ENCODE measurements at places on chromosomes 16 and 17.

DNA sequence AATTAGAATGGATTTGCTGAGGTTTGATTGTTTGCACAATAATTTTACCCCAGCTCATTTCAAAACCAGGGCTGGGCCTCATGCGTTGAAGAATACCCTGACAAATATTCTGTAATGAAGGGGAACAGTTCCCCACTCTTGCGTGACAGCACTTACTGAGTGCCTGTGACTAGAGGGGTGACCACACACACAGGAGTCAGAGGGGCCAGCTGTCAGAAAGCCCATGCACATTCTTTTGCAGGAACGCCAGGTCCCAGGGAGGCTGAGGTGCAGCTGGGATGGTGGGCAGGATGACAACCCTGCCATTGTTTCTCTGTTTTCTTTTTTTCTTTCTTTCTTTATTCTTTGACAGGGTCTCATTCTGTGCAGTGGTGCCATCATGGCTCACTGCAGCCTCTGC is 44.6 kb downstream of the SMPD3 start:
- no peak for DNase-seq

DNA sequence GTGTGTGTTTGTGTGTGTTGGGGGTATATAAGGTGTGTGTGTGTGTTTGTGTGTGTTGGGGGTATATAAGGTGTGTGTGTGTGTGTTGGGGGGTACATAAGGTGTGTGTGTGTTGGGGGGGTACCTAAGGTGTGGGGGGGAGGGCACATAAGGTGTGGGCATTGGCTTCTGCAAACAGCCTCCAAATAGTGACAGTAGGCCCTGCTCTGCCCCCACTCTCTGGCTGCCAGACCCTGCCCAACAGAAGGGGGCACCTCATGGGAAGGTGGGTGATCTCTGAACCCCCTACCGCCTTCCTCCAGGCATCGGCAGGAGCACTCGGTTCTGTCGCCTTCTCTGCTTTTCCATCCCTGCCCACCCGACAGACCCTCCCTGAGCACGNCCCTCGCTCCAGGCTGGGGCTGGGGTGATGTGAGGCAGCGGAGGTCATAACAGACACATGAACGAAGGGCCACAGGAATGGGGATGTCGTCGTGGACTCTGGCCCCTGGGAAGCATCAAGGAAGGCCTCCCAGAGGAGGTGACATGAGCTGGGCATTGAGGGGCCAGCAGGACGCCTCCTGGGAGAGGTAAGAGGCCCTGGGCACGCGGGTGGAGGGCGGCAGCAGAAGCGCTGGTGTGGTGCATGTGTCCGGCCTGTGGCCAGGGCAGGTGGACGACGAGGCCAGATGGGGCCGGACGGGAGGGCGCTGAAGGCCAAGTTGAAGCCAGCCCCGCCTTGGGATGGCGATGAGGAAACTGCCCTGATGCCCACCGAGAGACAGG is 136.6 kb upstream of the RPH3AL start:
- peak; percentile 30 for DNase-seq

DNA sequence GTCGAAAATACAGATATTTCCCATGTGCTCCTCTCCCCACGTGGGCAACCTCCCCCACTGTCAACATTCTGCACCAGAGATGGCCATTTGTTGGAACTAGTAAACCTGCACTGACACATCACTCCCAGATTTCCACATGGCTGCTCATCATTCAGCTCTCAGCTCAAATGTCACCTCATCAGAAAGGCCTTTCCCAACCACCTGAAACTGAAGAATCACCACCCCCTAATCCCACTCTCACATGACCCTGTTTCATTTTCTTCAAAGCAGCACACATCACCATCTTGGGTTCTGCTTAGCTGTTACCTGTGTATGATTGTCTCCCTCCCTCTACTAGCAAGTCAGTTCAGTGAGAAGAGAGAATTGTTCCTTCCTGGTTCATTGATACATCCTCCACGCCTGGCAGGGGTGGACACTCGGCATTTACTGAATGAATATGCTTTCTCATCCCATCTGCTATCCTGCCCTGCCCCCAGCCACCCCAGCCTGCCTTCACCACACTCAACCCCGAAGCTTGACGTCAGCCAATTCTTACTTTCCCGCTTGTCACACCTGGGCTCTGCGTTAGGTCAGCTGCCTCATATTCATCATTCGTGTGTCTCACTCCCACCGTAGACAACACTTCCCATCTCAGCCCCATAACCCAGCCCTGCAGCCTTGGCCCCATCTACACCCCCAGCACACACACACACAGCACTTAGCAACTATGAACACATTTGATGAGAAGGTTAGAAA is 1.5 kb downstream of the C17orf114 start:
- DNase-seq: no peak

DNA sequence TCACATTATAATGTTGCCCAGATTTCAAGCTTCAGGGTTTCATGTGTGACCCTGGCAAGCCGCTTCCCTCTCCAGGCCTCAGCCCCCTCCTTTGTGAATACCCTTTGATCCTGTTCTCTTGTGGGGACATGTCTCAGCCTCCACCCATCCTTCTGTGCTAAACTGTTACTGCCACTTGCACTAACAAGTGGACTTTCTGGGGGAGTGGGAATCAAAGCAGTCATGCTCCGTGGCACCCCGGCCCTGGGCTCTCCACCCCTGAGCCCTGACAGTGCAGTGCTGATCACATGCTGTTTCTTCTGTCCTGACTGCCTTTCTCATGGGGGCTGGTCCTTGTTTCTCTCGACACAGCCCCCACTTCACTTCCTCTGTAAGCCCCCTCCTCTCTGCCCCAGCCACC is 9.7 kb upstream of the DCAF7 start:
- no peak for DNase-seq

- no peak for DNase-seq
Observed at GRCh38 chr17:16135461-16135860, 79.9 kb downstream of the NCOR1 start.

- DNase-seq: peak; percentile 50
Observed at GRCh38 chr17:73156166-73156840, 8.5 kb upstream of the SSTR2 start.

DNA sequence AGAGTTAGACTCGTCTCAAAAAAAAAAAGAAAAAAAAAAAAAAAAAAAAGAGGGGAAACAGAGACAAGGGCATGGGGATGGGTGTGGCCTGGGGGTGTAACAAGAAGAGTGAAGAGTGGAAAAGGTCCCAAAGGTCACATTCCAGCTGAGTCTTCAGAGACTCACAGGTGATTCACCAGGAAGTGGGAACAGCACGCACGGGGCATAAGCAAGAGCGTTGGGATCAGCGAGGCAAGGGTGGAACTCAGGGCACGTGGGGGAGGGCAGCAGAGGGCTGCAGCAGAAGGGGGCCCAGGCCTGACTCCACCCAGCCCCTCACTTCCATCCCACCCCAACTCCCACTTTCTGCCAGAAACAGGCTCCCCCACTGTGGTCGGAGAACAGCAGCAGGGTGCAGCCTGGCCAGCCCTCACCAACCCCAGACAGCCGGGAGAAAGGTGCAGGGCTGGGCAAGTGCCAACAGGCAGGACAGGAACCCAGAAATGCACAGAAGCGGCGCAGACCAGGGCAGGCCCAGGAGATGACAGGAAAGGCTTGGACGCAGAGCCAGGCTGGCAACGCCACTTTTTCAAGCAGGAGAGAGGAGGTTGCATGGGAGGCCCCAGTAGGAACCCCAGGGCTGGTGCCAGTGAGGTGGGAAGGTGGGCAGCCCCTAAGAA is 3.3 kb downstream of the MEAK7 start:
- no peak for DNase-seq

DNA sequence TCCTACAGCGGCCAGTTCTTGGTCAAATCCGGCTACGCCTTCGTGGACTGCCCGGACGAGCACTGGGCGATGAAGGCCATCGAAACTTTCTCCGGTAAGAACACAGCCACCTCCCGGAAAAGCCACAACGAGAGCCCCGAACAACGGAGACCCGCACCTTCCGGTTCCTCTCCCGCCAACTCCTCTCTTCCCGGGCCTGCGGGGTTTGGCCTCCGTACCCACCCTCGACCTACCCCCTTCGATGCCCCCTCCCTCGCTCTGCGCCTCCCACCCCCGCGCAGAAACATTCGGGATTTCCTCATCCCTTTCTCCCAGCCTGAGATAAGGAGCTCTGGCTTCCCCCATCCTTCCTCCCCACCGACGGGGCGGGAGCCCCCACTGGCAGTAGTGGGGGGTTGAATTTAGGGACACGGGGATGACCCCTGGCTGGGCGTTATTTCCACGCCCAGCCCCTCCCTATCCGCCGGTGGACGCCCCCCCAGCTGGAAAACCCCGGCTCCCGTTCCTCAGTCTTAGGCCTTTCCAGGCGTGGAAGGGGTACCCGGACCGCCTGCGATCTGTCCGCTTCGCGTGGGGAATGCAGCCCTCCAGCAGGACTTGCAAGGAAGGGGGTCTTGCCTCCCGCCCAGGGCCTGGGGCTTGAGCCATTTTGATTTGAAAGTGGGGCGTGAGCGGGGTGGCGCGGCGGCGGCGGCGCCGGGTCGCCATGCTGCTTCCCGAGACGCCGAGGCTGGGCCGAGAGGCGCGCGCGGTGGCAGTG is 822 bp downstream of the IGF2BP1 start:
- no peak for DNase-seq

DNA sequence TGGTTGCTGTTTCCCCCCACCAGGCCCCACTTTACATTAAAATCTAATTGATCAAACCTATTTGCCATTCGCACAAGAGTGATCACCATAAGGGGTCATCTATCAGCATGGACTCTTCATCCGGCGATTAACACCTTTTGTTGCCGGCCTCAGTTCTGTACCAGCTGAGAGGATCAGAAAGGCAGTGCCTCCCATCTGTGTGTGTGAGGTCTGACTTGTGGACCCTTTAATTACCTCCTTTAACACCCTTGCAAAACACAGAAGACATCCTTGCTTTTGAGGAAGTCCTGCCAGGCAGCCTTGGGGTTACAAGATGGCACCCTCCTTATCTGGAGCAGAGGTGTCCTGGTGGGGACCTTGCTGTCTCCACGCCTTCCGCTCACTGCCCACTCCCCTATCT is 77.2 kb upstream of the IRX3 start:
- DNase-seq: no peak

All from CD4-positive, alpha-beta T cell treated with Interleukin-15 for 1 hour (primary cell).